ENCODE measurements at places on chromosomes 7 and 10.

- peak; percentile 38 for DNase-seq
Observed at GRCh38 chr10:93115661-93116383, 42.1 kb downstream of the CYP26A1 start.

- no peak for DNase-seq
Observed at GRCh38 chr10:126098226-126098581, 201.8 kb downstream of the FANK1 start.

GRCh38 chr7:139992353-139993044 lies 70.3 kb downstream of the PARP12 start:
- DNase-seq, result no peak

DNA sequence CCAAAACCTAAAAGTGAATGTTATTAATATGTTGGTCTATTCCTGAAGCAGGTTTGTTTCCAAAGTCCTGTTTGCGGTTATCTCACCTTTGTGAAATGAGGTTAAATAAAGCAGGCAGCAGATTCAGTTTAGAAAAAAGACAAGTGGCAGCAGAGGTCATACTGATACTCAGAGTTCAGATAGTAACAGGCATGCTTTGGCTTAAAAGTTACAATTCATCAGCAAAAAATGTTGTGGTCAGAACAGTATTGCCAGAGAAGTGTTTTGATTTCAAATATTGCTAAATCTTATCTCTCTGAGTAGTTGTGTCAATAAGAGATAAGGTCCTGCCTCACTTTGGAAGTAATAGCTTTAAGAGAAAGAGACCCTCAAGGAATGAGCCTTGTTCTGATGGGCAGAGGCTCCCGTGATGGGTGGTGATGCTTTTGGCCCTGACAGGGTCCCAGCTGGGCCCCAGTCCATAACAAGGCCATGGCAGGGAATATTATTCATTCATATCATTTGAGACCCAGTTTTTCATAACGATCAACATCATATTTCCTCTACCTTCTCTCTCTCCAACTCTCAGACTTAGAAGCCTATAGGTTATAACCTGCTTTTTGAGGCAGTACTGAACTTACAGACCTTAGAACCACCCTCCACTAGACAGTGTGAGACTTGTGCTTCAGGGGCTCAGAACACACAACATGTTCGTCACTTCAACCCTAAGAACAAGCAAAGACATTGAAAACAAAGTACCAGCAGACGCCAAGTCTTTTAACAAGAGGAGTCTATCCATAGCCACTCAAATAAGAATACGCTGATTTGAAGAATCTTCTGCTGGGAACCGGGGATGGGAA lies 58.5 kb upstream of the AHR start:
- no peak for DNase-seq

GRCh38 chr10:133441780-133442179 lies 12.0 kb upstream of the SCART1 start:
- no peak for DNase-seq

GRCh38 chr10:42177077-42177792 lies 461.1 kb downstream of the ZNF33B start:
- no peak for DNase-seq

DNA sequence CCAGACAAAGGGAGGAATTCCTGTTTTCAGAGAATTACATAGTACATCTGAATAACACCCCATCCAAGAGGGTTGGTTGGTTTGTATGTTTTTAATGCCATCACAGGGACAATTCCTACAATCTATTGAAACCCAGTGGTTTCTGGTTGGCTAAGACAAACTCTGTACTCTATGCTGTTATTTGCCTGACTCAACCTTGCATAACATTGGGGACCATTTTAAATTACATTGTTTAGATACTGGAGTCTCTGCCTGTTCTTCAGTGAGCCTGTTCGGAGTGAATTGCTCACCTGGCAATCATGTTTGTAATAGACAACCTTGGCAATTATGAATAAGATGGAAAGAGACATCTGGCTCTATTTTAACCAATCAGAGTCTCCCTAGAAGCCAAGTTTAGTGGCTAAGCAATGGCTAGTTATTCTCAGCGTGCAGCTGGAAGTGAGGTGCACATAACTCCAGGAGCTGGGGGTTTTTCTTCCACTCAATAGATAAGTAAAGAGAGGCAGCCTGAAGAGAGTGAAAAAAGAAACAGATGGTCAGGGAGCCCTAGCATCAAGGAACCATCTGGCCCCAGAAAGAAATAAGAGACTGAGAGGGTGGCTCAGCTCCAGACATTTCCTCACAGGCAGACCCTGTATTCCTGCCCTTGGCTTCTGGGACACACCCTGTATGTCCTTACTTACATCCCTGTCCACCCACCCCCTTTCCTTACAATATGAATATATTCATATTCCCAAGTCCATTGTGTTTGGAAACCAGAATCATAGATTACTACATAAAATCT lies 21.2 kb upstream of the SLC35G1 start:
- no peak for DNase-seq

- no peak for DNase-seq
Observed at GRCh38 chr10:78876449-78876848, 192.3 kb upstream of the ZMIZ1 start.

DNA sequence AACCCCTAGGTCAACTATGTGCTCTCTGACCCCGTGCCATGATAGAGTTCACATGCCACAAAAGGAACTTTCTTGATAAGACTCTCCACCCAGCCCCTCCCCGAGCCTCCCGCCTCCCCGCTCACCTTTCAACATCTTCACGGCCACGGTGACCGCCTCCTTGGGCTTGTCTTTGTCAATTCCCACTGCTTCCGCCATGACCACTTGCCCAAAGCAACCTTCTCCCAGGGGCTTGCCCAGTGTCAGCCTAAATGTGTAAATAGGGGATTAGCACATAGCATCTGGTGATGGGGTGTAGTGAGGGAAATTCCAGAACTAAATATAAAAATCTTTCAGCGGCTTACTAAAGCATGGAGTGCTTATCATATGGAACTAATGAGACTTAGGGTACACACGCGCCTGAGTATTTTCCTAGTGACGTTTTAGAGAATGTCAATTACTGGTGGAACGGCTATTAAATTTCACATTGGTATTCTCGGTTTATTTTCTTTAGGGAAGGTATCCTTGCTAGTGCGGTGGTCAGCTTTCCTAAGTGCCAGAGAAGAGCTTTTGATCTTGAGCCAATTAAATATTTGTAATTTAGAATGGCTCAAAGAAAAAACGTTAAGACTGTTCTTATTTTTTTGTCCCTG lies 97.4 kb downstream of the FGFR2 start:
- no peak for DNase-seq

GRCh38 chr10:79137826-79138225 lies 69.1 kb downstream of the ZMIZ1 start:
- DNase-seq, result no peak

GRCh38 chr7:4792537-4793126 lies 17.2 kb downstream of the AP5Z1 start:
- DNase-seq, result no peak

GRCh38 chr10:76459016-76459730 lies 1027.7 kb downstream of the LRMDA start:
- no peak for DNase-seq

DNA sequence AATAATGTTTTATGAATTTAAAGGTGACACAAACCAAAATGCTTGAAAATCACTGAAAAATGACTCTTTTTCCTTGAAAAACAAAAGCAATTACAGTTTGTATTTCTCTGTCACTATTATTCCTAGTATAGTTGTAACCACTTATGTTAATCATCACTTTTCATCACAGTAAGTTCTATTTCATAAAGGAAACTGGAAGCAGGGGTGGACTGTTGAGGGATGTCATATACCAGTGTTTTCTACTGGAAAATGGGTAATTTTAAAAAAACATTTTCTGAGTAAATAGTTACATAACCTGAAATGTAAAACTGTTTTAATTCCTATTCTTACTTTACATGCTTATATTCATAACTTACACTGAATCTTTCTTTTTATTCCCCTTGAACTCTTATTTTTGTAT lies 32.2 kb upstream of the SFMBT2 start:
- no peak for DNase-seq

DNA sequence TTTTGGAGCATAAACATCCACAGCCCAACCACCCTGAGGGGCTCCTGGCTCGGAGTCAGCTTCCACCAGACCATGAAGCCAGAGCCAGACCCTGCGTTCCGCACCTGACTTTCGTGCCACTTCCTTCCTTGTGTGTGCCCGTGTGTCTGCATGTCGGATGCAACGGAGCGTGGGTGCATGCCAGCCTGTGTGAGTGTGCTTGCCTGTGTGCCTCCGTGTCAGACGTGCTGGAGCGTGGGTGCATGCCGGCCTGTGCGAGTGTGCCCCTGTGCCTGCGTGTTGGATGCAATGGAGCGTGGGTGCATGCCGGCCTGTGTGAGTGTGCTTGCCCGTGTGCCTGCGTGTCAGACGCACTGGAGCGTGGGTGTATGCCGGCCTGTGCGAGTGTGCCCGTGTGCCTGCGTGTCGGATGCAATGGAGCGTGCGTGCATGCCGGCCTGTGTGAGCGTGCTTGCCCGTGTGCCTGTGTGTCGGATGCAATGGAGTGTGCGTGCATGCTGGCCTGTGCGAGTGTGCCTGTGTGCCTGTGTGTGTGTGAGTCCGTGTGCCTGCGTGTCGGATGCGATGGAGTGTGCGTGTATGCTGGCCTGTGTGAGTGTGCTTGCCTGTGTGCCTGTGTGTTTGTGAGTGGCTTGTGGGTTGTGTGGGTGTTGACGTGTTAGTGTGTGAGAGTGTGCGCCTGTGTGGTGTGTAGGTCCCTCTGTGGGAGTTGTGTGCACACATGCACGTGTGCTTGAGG lies 28.1 kb upstream of the KNDC1 start:
- DNase-seq, result no peak

- DNase-seq, result no peak
Observed at GRCh38 chr10:23331567-23332301, 12.9 kb downstream of the C10orf67 start.

- DNase-seq, result no peak
Observed at GRCh38 chr7:28759475-28759971, 198.6 kb downstream of the TRIL start.

DNA sequence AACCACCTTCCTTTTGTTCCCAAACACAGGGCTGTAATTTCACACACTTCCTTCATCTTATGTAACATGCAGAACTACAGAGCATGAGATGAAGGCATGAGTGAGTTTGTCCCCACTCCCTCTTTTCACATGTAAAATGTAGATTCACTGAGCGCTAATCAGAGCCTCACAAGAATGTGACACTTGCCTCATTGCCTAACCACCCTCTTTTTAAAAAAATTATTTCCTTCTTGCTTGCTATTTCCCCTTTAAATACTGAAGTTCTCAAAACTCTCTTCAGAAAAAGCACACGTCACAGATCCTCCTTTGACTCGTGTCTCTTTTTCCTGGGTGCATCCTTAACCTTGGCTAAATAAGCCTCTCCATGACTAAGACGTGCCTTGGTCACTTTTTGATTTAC lies 121.2 kb upstream of the TARP start:
- DNase-seq, result no peak

GRCh38 chr7:103919272-103919868 lies 70.1 kb downstream of the RELN start:
- no peak for DNase-seq

DNA sequence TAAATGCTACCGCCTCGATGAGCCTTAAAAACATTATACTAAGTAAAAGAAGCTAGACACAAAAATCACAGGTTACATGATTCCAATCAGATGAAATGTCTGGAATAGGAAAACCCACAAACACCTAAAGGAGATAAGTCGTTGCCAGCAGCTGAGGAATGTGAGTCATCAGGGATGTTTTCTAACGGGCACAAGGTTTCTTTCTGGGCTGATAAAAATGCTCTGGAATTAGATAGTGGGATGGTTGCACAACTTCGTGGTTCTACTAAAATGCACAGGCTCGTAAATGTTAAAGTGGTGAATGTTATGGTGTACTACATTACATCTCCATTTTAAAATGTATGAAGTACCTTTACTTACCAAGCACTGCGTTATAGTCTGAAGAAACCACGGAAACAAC lies 9.7 kb downstream of the ABLIM1 start:
- DNase-seq, result no peak

DNA sequence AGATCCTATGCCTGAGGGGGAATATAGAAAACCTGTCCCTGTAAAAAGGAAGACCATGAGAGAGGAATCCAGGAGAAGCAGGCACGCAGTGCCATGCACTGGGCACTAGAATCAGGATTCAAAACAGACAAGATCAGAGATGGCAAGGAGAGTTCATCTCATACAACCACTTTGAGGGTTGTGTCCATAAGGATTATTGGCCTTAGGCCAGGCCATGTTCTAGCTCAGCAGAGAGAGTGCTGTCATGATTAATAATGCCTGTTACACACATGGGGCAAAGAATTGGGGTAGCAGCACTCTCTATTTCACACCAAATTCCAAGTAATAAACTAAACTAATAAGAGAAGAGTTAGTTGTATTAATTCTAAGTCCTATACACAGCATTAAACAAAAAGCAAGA lies 29.1 kb downstream of the EZH2 start:
- no peak for DNase-seq

- DNase-seq, result no peak
Observed at GRCh38 chr10:99143651-99144050, 92.0 kb downstream of the HPSE2 start.
